AG04449 (cell line): ENCODE measurements at places on chromosomes 2 and 18.

GRCh38 chr2:197453914-197454398 lies 604 bp downstream of the COQ10B start:
- peak; percentile 67 for DNase-seq

DNA sequence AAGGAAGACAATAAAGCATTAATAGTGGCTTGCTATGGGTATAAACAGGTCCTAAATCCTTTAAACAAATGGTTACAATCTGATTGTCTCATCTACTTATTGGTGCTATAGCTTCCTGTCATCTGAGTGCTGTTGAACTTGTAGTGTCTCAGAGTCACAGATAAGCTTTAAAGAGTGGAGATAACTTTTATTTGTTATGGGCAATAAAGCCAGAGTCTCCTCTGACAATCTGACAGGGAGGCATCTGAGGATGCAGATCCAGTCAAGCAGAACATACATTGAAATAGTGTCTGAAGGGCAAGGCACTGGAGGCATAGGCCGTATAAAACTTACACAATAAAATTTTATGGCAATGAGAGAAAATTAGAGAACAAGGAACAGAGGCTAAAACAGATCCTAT lies 1132.4 kb upstream of the CDH2 start:
- DNase-seq = no peak

DNA sequence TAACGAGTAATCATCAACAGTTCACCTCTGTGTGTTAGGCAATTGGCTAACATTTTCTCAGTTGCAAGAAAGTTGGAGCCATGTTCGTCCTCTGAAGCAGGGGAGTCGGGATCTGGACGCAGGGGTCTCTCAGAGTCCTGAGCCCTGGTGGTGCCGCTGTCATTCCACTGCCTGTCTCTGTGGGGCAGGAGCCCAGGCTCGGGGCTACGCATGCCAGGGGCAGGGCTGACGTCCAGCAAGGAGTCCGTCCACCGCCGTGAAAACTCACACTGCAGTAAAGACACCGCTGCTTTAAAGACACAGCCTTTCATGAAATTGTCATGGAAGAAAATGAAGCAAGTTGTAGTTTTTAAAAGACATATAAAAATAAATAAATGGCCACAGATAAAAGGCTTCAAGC lies 571.1 kb upstream of the SOX11 start:
- no peak for DNase-seq

- no peak for DNase-seq
These were observed 559.5 kb downstream of the SOCS6 start for GRCh38 chr18:70848329-70848728.

DNA sequence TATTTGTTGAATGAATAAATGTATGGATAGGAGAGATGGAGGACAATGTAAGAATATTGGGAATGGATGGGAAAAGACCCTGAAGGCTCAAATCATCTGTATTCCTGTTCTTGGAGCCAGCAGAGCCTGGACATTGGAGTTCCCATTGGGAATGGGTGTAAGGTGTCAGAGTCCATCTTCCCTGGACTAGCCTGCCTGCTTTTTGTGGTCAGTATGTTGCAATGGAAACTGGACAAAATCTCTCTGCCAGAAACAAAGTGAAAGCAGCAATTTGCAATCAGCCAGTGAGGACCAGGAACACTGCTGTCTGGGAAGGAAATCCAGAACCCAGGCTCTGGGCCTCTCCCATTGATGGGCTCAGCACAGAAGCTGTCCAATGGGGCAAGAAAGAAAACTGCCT lies 83.5 kb upstream of the SKOR2 start:
- DNase-seq = no peak

DNA sequence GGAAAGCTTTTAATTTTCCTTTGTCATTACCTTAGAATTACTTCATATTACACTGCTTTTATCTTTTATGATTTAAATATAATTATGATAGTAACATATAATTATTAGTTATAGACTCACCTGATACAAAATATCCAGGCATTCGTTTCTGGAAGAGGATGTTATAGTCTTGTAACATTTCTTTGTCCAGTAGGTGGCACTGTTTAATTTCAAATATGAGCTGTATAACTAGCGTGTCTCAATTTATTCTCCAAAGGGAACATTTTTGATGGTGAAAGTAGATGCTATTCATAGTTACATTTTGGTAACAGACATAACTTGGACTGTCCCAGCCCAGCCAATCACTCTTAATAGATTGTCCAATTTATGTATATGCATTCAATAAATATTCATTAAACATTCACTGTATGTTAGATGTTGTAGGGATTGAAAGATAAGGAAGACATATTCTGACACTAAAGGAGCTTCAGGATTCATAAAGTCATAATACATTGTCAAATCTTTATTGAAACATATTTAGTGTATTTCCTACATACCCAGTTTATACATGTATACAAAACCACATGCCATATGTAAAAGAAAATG lies 19.2 kb downstream of the DAW1 start:
- DNase-seq = no peak

- no peak for DNase-seq
These were observed 118.8 kb upstream of the LHCGR start for GRCh38 chr2:48874282-48874681.
